ENCODE measurements at places on chromosomes 2 and 18.

DNA sequence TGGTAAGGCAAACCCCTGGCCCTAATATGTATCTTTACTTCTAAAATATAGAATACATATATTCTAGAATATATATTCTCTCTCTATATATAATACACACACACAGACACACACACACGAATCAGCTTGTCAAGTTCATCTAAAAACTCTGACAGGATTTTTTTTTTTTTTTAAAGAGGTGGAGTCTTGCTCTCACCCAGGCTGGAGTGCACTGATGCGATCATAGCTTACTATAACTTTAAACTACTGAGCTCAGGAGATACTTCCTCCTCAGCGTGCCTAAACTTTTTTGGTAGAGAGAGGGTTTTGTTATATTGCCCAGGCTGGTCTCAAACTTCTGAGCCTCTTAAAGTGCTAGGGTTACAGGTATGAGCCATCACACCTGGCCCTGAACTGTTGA is 45.2 kb downstream of the DOK1 start:
- DNase-seq = no peak

GRCh38 chr2:218285604-218286003 is 6.7 kb downstream of the TMBIM1 start:
- no peak for DNase-seq

DNA sequence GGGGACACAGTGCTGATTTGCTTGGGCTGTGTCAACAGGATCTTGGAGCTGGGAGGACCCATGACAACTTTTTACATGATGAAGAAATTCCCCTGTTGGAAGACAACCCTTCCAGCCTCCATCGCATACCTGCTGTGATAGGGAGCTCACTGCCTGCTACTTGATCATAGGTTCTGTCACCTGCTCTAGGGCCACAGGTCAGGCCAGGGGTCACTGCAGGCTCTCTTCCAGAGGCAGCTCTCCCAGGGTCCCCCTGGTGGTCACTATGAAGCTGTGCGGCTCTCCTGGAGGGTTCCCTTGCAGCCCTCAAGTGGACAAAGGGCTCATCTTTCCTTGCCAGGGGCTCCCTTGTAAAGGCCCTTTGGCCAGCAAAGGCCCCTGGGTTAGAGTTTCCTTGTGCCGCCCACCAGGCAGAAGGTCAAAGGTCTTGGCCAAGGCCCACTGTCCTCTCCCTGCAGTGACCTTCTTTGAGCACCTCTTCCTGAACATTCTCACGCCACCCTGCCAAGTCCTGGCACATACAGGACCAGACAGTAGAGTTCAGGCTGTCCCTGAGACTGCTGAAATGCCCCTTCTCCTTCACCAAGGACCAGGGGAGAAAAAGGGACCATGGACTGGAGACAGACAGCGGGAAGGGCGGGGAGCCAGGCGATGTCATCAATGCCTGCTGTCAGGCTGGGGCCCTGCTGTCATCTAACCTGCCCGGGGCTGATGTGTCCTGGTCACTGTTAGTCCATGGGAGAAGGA is 345.1 kb downstream of the DYSF start:
- no peak for DNase-seq

DNA sequence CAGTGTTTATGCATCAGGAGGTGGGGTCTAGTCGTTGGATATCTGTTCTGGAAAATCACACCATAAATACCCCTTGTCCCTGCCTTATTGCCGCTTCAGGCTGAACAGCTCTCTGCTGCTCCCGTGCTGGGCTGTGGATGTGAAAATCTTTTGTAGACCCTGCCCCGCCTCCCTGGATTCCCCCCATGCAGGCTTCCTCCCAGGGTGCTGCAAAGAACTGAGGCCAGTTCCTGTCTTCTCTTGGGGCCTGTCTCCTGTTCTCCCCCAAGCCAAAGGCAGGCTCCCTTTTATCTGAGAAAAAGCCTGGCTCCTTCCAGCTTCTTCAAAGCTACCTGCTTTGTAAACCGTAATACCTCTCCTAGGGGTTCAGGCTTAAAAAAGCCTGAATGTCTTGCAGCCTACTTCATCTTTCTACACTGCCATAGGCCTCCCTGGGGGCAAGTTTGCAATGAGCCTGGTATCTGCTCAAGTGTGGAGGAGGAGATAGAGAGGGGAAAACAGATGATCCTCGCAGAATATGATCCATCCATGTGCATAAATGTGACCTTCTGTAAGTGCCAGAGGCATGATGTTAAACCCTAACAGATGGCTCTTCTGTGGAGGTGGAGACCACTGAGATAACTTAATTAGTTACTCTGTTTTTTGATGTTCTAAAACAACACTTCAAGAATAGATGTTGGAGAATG is 55.3 kb downstream of the VWA3B start:
- no peak for DNase-seq

GRCh38 chr2:26846334-26847306 is 1.3 kb upstream of the DPYSL5 start:
- peak; percentile 31 for DNase-seq

DNA sequence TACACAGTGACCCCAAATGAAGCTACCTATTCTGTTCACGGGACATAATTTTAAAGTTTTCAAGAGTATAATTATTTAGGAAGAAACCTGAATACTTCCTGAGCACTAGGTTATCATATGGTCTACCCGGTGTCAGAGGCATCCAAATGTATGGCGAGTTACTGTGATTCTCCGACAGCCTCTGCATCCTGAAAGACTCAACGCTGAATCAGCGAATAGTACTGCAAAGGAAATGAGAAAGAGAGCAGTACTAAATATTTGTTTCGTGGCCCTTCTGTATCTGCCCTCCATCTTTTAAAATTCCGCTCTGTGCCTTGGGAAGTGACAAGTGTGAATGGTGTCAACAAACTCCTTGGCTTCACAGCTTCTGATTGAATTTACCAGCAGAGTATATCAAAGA is 358.0 kb upstream of the ZEB2 start:
- DNase-seq = no peak

DNA sequence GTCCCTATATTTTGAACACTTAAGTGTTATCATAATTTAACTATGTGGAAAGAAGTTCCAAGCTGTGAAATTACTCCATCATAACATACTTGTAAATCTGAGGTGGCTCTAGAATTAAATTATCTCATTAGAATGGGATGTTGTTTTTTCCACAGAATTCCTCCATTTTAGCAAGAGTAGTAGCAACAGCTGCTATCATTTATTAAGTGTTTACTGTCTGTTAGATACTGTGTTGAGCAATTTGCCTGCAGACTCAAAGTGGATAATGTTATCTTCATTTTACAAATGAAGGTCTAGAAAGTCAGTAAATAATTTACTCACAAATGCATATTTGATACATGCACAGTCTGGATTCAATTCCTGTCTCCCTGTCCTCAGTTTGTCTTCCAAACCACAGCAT is 504.8 kb upstream of the NRP2 start:
- DNase-seq = no peak
